ENCODE measurements at places on chromosomes 1 and 21.

GRCh38 chr1:158932171-158932570 lies 819 bp downstream of the PYHIN1 start:
- DNase-seq, result no peak
- H3K27ac ChIP-seq, result no peak overlapping the region
- no peaks in the 10 kb centered on the region for H3K27me3 ChIP-seq
- no peaks in the 10 kb centered on the region for H3K4me1 ChIP-seq
- no peaks in the 10 kb centered on the region for H3K36me3 ChIP-seq
- no peak overlapping the region for H3K4me3 ChIP-seq

- no peak overlapping the region for H3K4me3 ChIP-seq
- peaks cover 7% of the 10 kb centered on the region for H3K4me1 ChIP-seq
- H3K27ac ChIP-seq, result no peak overlapping the region
- no peaks in the 10 kb centered on the region for H3K27me3 ChIP-seq
- no peaks in the 10 kb centered on the region for H3K36me3 ChIP-seq
- no peak for DNase-seq
Observed at GRCh38 chr1:170068923-170069322, 5.6 kb downstream of the KIFAP3 start.

GRCh38 chr1:17538428-17539117 lies 925 bp upstream of the ARHGEF10L start:
- H3K27ac ChIP-seq, result no peak overlapping the region
- no peak overlapping the region for H3K4me3 ChIP-seq
- no peaks in the 10 kb centered on the region for H3K4me1 ChIP-seq

DNA sequence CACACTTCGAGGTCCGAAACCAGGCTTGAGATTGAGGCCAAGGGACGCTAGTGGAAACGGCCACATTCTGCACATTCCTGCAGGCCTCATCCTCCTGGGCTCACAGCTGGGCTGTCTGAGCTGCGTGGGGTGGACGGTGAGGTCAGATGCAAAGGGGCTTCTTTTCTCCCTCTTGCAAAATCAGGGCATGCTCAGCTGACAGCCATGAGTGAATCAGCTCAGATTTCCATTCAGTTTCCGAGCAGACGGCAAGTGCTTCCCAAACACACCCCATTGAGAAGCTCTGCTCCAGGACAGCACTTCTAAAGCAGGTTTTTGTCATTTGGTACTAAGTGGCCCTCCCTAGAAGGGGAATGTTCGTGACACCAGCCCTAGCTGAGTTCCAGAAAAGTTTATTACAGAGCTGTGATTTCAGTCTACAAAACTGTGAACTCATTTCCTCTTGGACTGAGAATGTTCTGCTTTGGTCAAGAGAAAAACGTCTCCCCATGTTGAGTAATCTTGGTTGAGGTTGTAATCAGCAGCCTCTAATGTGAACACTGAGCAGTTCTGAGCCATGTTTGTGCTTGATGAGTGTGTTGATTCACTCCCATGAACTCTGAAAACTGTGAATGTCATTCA lies 10.0 kb downstream of the PDPN start:
- no peaks in the 10 kb centered on the region for H3K36me3 ChIP-seq
- H3K27me3 ChIP-seq, result no peaks in the 10 kb centered on the region
- no peaks in the 10 kb centered on the region for H3K4me1 ChIP-seq

- H3K36me3 ChIP-seq, result no peaks in the 10 kb centered on the region
- no peaks in the 10 kb centered on the region for H3K27me3 ChIP-seq
- H3K27ac ChIP-seq, result no peak overlapping the region
Observed at GRCh38 chr1:234528074-234528865, 49.3 kb upstream of the TARBP1 start.
